Esophagus squamous epithelium (tissue), 5 donors: ENCODE measurements at places on chromosomes 6 and 20.

GRCh38 chr20:43982886-43983285 is 68.2 kb downstream of the TOX2 start:
- DNase-seq: no peak

DNA sequence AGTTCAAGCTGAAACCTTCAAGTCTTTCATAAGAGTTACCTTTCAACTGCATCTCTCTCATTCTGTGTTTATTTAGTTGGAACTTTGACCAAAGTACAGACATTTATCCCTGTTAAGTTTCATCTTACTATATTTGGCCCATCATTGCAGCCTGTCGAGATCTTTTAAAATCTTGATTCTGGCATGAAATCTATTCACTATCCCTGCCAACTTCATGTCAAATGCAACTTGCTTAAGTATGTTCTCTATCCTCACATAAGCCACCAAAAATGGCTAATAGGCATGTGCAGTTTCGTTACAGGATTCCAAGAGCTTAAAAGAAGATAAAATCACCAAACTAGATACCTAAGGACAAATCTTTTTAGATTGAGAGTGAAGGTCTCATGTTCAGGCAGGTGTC is 117.5 kb upstream of the KCNQ5 start:
- DNase-seq: no peak

GRCh38 chr20:26167499-26167898 is 470.8 kb upstream of the ZNF337 start:
- no peak for DNase-seq

- no peak for DNase-seq
These were observed 106.3 kb upstream of the CD93 start for GRCh38 chr20:23192469-23192868.

- no peak for DNase-seq
These were observed 3.5 kb downstream of the WRNIP1 start for GRCh38 chr6:2768696-2769095.

DNA sequence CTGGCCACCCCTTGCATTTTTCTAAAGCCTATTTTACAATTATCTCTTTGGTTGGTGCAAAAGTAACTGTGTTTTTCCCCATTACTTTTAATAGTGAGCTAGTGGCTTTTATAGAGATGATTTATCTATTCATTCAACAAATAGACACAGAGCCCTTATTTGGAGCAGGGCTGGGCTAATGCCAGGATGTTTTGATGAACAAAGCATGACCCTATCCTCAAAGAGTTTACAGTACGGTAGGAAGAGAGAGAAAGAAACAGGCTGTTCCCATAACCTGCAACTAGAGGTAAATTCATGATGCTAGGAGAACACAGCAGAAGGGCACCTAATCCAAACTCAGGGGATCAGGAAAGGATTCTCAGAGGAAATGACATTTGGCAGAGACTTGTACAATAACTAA is 37.3 kb upstream of the UST start:
- DNase-seq: no peak

- no peak for DNase-seq
These were observed 88.8 kb downstream of the INSM1 start for GRCh38 chr20:20456741-20457140.

DNA sequence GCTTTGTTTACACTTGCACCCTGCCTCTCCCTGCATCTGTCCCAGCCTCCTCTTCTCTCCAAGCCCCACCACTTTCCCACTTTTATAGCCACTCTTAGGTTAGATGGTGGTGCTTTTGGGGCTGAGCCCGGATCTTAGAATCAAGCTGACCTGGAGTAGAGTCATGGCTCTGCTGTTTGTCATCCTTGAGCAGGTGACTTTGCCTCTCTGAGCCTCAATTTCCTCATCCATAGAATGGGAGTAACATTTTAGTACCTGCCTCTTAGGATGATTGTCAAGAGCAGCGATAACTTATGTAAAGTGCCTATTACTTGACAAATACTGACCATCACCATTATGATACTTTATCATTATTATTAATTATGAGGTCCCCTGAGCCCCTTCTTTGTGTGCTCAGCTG is 48.2 kb downstream of the CPNE5 start:
- no peak for DNase-seq

DNA sequence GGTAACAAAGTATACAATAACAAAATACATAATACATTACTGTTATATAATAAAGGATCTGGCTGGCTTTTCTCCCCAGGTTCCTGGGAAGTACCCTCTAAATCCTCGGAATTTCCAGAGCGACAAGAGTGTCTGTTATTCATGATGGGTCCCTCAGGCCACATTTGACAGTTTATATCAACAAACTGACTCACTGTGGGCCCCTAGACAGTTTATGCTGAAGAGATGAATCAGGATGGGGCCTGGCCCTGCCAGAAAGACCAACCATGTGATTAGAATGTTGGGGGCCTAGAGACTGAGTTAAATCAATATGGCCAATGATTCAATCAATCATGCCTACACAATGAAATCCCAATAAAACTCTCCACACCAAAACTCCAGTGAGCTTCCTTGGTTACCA is 13.5 kb downstream of the USP45 start:
- no peak for DNase-seq

- no peak for DNase-seq
These were observed 14.2 kb downstream of the ITCH start for GRCh38 chr20:34377072-34377847.

DNA sequence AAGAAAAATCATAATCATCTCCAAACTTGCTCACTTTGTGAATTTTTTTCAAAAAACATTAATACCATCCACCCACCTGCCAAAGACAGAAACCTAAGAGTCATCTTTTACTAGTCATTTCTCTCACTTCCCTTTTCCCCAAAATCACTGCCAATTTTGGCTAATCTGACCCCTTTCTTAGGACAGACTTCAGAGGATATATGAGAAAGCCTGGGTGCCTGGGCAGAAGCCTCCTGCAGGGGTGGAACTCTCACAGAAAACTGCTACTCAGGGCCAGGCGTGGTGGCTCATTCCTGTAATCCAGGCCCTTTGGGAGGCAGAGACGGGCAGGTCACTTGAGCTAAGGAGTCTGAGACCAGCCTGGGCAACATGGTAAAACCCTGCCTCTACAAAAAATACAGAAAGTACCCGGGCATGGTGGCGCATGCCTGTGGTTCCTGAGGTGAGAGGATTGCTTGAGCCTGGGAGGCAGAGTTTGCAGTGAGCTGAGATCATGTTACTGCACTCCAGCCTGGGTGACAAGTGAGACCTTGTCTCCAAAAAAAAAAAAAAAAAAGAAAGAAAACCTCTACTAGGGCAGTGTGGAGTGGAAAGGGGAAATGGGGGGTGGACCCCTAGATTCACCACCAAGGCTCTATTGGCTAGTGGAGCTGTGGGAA is 3.8 kb downstream of the DEK start:
- no peak for DNase-seq

- no peak for DNase-seq
These were observed 6.0 kb downstream of the COL12A1 start for GRCh38 chr6:75199889-75200288.

DNA sequence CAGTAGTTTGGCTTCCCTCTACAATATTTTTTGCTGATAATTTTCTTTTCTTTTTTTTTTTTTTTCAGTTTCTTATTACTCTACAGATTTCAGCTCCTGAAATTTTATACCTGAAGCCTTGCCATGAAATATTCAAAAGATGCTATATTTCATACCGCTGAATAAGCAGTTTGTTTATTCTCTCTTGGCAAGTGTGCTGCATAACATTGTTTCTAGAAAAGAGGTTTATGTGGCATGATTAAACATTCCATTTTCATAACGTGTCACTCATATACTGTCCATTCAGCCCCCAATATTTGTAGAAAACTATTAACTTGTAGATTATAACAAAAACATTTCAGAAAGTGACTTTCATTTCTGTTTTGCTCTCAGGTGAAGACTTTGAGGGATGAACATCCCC is 174.4 kb upstream of the NOX3 start:
- DNase-seq: no peak

- DNase-seq: no peak
These were observed 52.1 kb downstream of the BCKDHB start for GRCh38 chr6:80158478-80158989.

- DNase-seq: no peak
These were observed 237.3 kb upstream of the CNR1 start for GRCh38 chr6:88403486-88403885.

GRCh38 chr6:31617010-31617409 is 2.0 kb downstream of the AIF1 start:
- no peak for DNase-seq

DNA sequence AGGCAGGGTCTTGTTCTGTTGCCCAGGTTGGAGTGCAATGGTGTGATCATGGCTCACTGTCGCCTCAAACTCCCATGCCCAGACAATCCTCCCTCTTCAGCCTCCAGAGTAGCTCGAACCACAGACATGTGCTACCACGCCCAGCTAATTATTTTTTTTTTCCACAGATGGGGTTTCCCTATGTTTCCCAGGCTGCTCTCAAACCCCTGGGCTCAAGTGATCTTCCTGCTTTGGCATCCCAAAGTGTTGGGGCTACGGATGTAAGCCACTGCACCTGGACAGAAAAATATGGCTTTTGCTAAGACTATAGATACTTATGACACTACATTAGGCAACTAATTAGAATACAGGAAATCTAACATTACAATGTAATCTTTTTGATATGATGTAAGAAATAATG is 17.9 kb downstream of the RNF24 start:
- DNase-seq: no peak

DNA sequence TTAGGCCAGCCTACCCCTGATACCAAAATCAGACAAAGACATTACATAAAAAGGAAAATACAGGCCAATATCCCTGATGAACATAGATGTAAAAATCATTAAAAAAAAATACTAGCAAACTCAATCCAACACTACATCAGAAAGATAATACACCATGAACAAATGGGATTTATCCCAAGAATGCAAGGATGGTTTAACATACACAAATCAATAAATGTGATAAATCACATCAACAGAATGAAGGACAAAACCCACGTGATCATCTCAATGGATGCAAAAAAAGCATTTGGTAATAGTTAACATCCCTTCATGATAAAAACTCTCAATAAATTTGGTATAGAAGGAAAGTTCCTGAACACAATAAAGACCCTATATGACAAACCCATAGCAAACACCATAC is 63.8 kb downstream of the SLC22A2 start:
- DNase-seq: no peak

DNA sequence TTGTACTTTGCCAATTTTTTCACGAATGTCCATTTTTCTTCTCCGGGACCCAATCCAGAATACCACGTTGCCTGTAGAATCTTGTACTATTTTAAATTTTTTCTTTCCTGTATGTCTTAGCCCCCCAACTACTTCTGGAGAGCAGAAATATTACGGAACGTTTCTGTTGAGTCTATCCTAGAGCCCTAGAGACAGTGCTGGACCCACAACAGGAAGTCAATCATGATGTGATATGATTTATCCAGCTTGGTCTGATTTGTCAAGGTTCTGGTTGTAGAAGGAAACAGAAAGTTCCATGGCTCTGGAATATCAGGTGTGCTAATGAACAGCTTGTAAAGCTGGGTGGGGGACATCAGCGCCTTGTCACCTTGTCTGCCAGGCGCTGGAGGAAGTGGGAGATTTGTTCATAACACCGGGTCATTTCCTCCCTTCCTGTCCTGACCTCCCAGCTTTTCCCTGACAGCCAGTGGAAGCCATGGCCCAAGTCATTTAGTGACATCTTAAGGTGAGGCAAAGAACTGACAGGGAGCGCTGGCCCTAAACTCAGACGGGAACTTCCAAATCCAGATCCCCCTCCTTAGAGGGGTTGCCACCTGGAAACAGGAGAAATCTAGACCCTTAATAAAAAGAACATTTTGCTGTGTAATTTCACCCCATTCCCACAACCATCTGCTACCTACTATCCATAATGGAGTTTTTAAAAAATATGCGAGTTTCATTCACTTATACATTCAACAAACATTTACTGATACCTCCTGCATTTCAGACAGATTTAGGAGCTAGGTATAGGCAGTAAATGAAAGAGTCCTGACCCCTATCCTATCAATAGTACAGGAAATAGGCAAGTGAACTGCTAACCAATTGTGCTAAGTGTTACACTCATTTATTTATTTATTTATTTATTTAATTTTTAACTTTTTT is 130.5 kb downstream of the ZFP64 start:
- DNase-seq: no peak

DNA sequence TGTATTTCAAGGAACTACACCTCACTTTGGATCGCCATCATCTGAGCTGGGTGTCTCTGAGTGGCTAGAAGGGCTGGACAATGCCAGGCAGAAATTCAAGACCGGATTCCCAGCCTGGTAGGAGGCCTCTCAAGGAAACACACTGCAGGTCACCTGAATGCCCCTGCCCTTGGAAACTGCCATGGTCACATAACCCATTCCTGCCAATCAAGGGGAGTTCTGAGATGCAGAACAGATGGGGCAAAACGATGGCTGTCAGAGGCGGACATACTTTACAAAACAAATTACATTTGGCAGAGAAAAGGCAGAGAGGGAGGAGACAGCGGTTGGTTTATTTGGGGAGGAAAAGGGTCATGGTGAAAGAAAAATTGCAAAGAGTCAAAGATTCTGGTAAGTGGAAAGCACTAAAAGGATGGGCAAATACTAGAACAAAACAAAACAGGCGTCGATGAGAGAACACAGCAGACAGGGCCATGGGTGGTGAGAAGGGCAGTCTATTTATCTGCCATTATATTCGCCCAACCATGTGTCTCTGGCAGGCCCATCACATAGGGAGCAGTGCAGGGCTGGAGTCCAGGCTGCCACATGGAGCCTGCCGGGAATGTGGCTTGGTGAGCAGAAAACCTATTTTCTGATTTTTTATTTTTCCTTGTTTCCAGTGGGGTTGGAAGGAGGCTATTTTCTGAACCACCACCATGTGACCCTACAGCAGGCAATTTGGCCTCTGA is 13.5 kb downstream of the BEND3 start:
- no peak for DNase-seq

GRCh38 chr20:45318386-45318939 is 10.4 kb upstream of the MATN4 start:
- DNase-seq: no peak

GRCh38 chr6:3011592-3011991 is 11.9 kb downstream of the NQO2 start:
- no peak for DNase-seq

GRCh38 chr20:49814057-49814694 is 1.5 kb downstream of the SLC9A8 start:
- no peak for DNase-seq

DNA sequence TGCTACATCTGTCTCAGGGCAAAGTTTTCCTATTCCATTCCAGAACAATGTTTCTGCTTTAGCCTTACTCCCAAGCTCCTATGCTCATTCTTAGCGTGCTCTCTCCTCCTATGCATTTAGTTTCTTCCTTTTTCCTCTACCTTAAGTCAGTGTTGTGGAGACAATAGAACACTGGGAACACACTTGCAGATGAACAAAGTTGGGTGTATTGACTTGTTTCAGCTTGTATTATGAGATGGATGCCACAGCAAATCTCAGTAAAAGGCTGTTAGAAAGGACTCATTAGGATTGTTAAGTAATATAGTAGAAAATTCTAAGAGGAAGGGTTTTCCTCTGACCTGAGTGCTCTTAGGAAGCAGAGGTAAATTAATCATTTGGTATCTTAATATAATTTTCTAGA is 48.4 kb downstream of the BMP5 start:
- no peak for DNase-seq

DNA sequence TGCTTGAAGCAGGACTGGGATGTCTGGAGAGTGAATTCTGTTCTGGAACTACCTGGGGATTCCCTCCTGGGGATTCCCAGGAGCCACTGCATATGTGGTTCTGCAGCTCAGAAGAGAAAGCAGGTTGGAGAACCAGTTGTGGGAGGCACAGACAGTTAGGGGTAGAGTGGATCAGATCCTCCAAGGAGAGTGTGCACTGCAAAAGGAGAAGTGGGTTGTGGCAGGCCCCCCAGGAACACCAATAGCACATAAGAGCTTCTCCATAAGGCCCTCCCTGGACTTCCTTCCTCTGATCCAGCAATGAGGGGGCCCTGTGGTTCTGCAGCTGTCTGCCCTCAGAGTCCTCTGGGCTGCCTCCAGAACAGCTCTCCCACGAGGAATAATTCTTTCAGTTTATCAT is 369.2 kb upstream of the CNR1 start:
- no peak for DNase-seq
